Gastrocnemius medialis (tissue), 4 donors: ENCODE measurements at places on chromosomes 4 and X. TPM values are rescaled to one million over a fixed set of nuclear protein-coding genes. Genes with fewer than 3 reads are reported as not detected.

GRCh38 chr4:130850019-130850524 lies 1754.1 kb downstream of the C4orf33 start:
- no peaks in the 10 kb centered on the region for H3K36me3 ChIP-seq
- H3K4me3 ChIP-seq = no peak overlapping the region
- no peaks in the 10 kb centered on the region for H3K4me1 ChIP-seq
- no peak for DNase-seq

- peak within 1 kb of the TSS; percentile 79 for H3K4me3 ChIP-seq
- H3K36me3 ChIP-seq = no peaks in the 10 kb centered on the region
- DNase-seq = peak; percentile 44
- H3K27me3 ChIP-seq = no peaks in the 10 kb centered on the region
- H3K27ac ChIP-seq = peak within 1 kb of the TSS; percentile 86
These were observed at the start of gene PDGFC for GRCh38 chr4:156971676-156972378. Gene PDGFC (minus strand): TSS chr4:156971799. CDS start chr4:156970903, 896 bp downstream.

DNA sequence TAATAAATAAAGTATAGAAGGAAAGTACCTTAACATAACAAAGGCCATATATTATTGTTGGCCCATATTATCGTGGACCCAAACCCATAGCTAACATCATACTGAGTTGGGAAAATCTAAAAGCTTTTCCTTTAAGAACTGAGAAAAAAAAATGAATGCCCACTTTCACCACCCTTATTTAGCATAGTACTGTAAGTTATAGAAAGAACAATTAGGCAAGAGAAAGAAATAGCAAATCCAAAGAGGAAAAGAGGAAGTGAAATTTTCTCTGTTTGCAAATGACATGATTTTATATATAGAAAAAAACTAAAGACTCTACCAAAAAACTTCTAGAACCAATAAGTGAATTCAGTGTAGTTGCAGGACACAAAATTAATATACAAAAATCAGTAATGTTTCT lies 1854.6 kb downstream of the PCDH7 start:
- H3K27me3 ChIP-seq = no peaks in the 10 kb centered on the region
- DNase-seq = no peak
- no peak overlapping the region for H3K27ac ChIP-seq
- no peaks in the 10 kb centered on the region for H3K4me1 ChIP-seq
- H3K36me3 ChIP-seq = no peaks in the 10 kb centered on the region
- no peak overlapping the region for H3K4me3 ChIP-seq

DNA sequence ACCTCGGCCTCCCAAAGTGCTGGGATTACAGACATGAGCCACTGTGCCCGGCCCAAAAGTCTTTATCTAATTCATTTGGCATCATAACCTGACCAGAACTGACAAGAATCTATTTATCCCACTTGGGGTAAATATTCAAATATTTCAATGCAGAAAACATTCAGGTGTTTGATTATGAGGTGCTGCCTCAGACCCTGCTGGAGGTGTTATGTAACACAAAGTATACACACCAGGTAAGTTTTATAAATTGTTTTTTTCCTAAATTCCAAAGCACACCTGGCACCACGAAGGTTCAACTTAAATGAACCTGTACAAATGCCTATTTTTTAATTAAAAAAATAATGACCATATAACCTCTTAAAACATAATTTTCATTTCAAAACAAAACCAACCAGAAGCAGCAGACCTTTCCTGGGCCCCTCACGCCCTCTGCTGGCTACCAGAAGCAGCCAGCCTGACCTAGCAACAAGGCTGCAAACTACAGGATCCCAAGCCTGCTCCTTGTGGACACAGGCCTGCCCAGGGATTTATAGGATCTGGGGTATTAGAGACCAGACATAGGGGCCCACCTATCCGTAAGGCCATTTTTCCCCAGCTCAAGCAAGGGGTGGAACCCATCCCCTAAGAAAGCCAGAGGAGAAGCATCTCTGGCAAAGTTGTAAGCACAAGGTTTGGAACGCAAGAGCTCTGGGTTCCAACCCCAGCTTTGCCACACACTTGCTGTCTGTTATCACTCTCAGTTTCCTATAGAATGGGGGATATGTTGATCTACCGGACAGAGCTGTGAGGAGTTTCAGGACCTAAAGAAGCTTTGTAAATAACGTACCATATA lies 11.7 kb downstream of the OTUD5 start:
- no peak for DNase-seq
- H3K27me3 ChIP-seq = no peaks in the 10 kb centered on the region
- H3K27ac ChIP-seq = no peak overlapping the region
- no peaks in the 10 kb centered on the region for H3K36me3 ChIP-seq

DNA sequence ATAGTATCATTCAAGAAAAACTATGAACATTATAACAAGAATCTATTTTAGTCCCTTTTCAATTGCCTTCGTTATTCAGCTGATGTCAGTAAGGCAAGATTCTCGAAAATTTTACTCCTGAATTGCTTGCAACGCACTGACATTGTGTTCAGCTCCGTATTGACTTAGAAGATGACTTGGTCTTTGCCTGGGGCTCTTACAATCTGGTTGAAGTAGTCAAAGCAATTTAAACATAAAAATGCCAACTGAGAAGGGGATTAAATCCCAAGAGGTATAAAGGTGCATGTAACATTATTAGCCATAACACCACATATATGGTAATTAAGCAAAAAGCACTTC lies 507.1 kb downstream of the CENPC start:
- no peaks in the 10 kb centered on the region for H3K4me1 ChIP-seq
- H3K4me3 ChIP-seq = no peak overlapping the region
- H3K36me3 ChIP-seq = no peaks in the 10 kb centered on the region
- no peak overlapping the region for H3K27ac ChIP-seq
- H3K27me3 ChIP-seq = no peaks in the 10 kb centered on the region

- DNase-seq = peak; percentile 32
- no peaks in the 10 kb centered on the region for H3K4me1 ChIP-seq
- H3K36me3 ChIP-seq = no peaks in the 10 kb centered on the region
- no peak overlapping the region for H3K4me3 ChIP-seq
- no peak overlapping the region for H3K27ac ChIP-seq
These were observed 55.0 kb downstream of the FAM53A start for GRCh38 chr4:1628892-1629698.

CABS1 gene
- not detected for total RNA-seq

- DNase-seq = no peak
- H3K4me1 ChIP-seq = no peaks in the 10 kb centered on the region
- no peak overlapping the region for H3K27ac ChIP-seq
- no peaks in the 10 kb centered on the region for H3K27me3 ChIP-seq
- H3K4me3 ChIP-seq = no peak overlapping the region
These were observed 99.1 kb upstream of the FAM47C start for GRCh38 chrX:36908801-36909675.

FAM47A gene
- not detected for total RNA-seq

- no peak overlapping the region for H3K27ac ChIP-seq
- H3K27me3 ChIP-seq = no peaks in the 10 kb centered on the region
- no peak for DNase-seq
- H3K36me3 ChIP-seq = no peaks in the 10 kb centered on the region
- no peak overlapping the region for H3K4me3 ChIP-seq
- H3K4me1 ChIP-seq = no peaks in the 10 kb centered on the region
These were observed 63.9 kb downstream of the FHDC1 start for GRCh38 chr4:153000076-153000420.

SETD7 gene
- total RNA-seq = 134 TPM

DNA sequence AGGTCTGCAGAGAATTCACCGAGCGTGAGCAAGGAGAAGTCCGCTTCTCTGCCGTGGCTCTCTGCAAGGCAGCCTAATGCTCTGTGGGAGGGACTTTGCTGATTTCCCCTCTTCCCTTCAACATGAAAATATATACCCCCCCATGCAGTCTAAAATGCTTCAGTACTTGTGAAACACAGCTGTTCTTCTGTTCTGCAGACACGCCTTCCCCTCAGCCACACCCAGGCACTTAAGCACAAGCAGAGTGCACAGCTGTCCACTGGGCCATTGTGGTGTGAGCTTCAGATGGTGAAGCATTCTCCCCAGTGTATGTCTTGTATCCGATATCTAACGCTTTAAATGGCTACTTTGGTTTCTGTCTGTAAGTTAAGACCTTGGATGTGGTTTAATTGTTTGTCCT lies 11.3 kb downstream of the UCHL1 start:
- no peak overlapping the region for H3K27ac ChIP-seq
- H3K27me3 ChIP-seq = no peaks in the 10 kb centered on the region
- no peaks in the 10 kb centered on the region for H3K4me1 ChIP-seq

DNA sequence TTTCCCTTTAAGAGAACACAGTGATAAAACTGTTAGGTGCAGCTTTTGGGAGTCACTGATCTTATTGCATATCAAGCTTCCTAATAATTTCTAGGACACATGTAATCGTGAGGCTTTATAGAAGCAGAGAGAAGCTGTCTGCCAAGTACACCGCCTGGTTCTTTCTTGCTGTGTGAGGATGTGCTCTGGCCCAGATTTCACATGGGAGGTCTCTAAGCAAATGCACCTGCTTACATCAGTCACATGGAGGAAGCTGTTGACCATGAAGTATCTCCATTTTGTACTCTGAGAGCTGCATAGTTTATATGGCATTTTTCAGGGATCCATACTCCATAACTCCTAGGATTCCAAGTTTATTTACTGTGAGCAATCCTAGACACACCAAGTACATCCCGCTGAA lies 37.1 kb downstream of the RGS12 start:
- H3K27ac ChIP-seq = peak overlapping the region; percentile 42
- no peak overlapping the region for H3K4me3 ChIP-seq
- H3K36me3 ChIP-seq = no peaks in the 10 kb centered on the region
- H3K4me1 ChIP-seq = peaks cover 33% of the 10 kb centered on the region

GRCh38 chr4:48499551-48500066 lies 9.6 kb downstream of the ZAR1 start:
- no peak for DNase-seq
- H3K27me3 ChIP-seq = no peaks in the 10 kb centered on the region
- H3K4me3 ChIP-seq = no peak overlapping the region
- peaks cover 33% of the 10 kb centered on the region for H3K36me3 ChIP-seq
- no peaks in the 10 kb centered on the region for H3K4me1 ChIP-seq

DNA sequence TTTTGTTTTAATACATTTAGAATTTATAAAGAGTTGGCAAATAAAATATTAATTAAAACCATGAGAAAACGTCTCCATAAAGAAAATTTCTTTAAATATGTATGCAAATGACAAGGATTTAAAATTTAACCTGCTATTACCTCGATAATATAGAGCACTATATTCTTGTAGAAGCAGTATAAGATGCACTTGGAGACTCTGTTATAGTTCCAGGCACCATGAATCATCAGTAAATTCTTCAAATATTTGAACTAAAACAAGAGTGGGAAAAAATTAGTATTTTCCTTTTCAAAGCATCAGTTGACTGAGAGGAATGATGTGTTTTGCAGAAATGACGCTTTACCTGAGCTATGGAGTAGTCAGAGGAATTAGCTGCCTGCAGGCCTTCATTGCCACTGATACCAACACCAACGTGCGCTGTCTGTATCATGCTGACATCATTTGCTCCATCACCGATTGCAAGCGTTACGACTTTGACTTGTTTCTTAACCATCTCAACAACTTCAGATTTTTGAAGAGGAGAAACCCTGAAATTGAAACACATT lies 67.3 kb downstream of the SHISA3 start:
- H3K4me3 ChIP-seq = no peak overlapping the region
- no peak overlapping the region for H3K27ac ChIP-seq
- no peaks in the 10 kb centered on the region for H3K4me1 ChIP-seq
- no peak for DNase-seq
- no peaks in the 10 kb centered on the region for H3K36me3 ChIP-seq
- no peaks in the 10 kb centered on the region for H3K27me3 ChIP-seq

- no peaks in the 10 kb centered on the region for H3K36me3 ChIP-seq
- H3K27me3 ChIP-seq = no peaks in the 10 kb centered on the region
- H3K27ac ChIP-seq = no peak overlapping the region
- no peak overlapping the region for H3K4me3 ChIP-seq
These were observed 157.9 kb downstream of the MAGEB5 start for GRCh38 chrX:26373829-26374228.

RAB33A gene
- not detected for total RNA-seq

CSAG3 gene
- not detected for total RNA-seq

GRCh38 chr4:53235547-53235946 lies 130.3 kb downstream of the SCFD2 start:
- no peaks in the 10 kb centered on the region for H3K36me3 ChIP-seq
- H3K27ac ChIP-seq = no peak overlapping the region
- H3K4me3 ChIP-seq = no peak overlapping the region
- no peaks in the 10 kb centered on the region for H3K27me3 ChIP-seq

DNA sequence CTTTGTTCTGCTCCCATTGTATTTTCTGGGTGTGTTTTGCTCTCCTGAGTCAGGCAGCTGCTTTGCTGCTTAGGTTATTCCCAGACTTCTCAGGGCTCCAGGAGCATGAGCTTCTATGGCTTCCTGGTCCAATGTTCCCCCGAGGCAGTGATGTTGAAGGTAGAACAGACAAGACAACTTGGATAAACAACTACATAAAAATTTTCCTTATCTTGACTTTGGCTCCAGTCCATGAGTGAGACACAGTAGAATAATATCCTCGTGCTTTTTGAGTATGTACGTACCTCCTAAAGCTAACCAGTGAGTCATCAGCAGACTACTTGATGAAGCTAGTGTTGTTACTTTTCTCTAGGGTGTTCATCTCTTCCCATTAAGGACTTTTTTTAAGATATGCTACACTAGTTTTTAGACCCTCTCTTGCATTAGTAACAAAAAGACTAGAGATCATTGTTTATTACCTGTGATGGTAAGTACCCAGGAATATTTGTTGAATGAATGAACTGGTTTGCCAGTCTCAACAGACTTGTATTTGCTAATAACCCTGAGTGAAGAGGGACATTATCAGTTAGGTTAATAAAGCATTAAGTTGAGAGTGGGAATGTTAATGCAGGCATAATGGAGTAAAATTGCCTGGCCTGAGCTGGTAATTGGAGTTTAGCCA lies 131.9 kb downstream of the FHIP1A start:
- DNase-seq = no peak
- H3K27me3 ChIP-seq = no peaks in the 10 kb centered on the region
- H3K4me1 ChIP-seq = peaks cover 55% of the 10 kb centered on the region
- no peak overlapping the region for H3K4me3 ChIP-seq
- peak overlapping the region; percentile 24 for H3K27ac ChIP-seq
- H3K36me3 ChIP-seq = no peaks in the 10 kb centered on the region

TGIF2LX gene
- not detected for total RNA-seq

ERAS gene
- not detected for total RNA-seq

GRCh38 chr4:7411896-7412553 lies 22.7 kb downstream of the PSAPL1 start:
- no peaks in the 10 kb centered on the region for H3K4me1 ChIP-seq
- H3K27me3 ChIP-seq = no peaks in the 10 kb centered on the region
- no peak for DNase-seq
- no peaks in the 10 kb centered on the region for H3K36me3 ChIP-seq
- no peak overlapping the region for H3K4me3 ChIP-seq

LNX1 gene
- total RNA-seq = 10.8 TPM

GRCh38 chr4:123785538-123785937 lies 388.9 kb downstream of the SPRY1 start:
- no peaks in the 10 kb centered on the region for H3K36me3 ChIP-seq
- H3K27ac ChIP-seq = peak overlapping the region; percentile 69
- DNase-seq = peak; percentile 81
- no peak overlapping the region for H3K4me3 ChIP-seq
- H3K4me1 ChIP-seq = peaks cover 31% of the 10 kb centered on the region

- no peak for DNase-seq
- H3K4me3 ChIP-seq = no peak overlapping the region
- no peaks in the 10 kb centered on the region for H3K27me3 ChIP-seq
- H3K4me1 ChIP-seq = peaks cover 94% of the 10 kb centered on the region
- H3K27ac ChIP-seq = no peak overlapping the region
These were observed 20.6 kb downstream of the GAB1 start for GRCh38 chr4:143357161-143357845.

SRPX gene
- 26.7 TPM for total RNA-seq
